NCI-H510A (cell line): ENCODE measurements at places on chromosomes 5 and 9.

DNA sequence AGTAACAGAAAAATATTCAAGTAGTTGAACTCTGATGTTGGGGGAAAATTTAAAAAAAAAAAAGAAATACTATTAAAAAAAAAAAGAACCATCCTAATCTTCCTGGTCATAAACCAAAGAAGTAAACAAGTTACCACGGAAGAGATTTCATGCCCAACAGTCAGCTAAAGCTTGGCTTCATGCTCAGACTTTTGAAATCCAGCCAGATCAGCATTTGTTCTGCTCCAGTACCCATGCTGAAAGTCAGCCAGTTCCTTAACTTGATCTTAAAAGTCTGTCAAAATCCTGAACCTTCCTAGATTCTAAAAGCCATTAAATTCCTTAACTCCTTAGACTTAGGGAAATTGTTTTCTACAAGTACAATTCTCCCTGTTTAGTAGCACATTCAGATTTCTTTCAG lies 908.7 kb upstream of the CDH9 start:
- no peak for DNase-seq

DNA sequence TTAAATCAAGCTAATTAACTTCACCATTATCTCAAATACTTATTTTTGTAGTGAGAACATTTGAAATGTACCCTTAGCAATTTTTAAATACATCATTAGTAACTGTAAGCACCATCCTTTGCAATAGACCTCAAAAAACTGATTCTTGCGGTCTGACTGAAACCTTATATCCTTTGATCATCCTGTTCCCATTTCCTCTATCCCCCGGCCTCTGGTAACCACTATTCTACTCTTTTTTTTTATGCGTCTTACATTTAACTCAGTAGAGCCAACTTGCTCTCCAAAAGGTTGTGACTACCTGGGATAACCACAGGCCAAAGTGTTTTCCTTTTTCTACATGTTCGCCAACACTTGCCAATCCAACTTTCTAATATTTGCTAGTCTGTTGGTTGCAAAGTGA lies 106.1 kb downstream of the IRX1 start:
- DNase-seq: no peak

DNA sequence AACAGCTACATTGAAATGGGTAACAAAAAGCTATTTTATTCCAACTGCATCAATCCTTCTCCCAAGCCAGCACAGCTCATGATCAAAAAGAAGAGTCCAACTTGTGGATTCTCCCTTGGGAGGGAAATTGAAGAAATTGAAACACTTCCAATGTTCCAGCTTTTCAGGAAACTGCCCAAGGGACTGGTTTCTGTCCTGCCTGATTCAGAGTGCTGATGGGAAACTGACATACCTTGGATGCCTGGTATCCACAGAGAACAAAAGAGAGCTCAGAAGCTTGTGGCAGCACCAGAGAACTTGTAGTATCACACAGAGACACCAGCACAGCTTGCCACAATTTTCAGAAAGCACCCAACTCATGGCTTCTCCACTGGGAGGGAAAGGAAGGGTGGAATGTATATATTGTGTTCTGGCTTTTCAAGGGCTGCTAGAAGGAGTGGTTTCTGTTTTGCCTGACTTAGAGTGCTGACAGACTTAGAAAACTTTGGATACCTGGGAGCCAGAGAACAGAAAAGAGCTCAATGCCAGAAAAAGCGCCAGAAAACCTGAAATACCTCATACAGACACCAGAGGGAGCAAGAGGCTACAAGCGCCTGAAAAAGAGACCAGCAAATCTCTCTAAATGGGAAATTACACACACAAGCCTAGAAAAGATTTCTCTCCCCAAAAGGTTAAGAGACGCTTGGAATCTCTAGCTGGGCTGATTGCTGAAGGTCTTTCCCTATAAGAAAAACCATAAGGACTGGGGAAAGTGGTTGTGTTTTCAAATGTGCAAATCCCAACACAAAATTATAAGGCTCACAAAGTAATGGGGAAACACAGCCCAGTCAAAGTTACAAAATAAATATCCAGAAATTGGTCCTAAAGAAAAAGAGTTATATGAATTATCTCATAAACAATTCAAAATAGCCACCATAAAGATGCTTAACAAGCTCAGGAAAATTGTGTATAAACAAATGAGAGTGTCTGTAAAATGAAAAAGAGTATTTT lies 178.8 kb downstream of the SPOCK1 start:
- no peak for DNase-seq

- peak; percentile 89 for DNase-seq
These were observed 188.6 kb downstream of the CYLC2 start for GRCh38 chr9:103183701-103184171.

GRCh38 chr5:58498340-58498942 lies 7.2 kb downstream of the GAPT start:
- DNase-seq: no peak
